ENCODE measurements at places on chromosomes 7 and 10.

- DNase-seq: no peak
Measured at GRCh38 chr10:80141696-80142460, 9.3 kb downstream of the PLAC9 start.

DNA sequence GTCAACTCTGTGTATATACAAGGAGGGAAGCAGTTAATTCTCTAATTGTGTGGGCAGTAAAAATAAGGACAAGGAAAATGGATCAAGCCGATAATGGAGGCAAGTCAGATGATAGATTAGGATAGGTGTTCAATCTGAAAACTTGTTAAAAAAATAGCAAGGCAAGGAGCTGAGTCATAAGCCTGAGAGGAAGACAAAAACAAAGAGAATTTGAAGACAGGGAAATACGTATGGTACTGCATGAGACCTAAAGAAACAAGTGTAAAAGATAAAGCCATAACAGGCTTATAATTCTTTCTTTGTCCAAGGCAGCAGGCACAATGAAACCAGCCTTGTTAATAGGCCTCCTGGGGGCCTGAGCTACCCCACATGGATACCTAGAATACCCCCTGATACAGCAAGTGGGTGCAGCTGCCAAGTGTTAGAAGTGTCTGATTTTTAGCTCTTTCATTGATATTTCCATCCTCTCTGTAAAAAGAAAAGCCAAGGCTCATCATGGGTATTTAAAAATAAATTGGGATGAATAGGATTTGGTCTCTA lies 1570.6 kb upstream of the LRRTM3 start:
- no peak for DNase-seq

GRCh38 chr10:76558586-76558985 lies 1079.0 kb downstream of the KCNMA1 start:
- no peak for DNase-seq

DNA sequence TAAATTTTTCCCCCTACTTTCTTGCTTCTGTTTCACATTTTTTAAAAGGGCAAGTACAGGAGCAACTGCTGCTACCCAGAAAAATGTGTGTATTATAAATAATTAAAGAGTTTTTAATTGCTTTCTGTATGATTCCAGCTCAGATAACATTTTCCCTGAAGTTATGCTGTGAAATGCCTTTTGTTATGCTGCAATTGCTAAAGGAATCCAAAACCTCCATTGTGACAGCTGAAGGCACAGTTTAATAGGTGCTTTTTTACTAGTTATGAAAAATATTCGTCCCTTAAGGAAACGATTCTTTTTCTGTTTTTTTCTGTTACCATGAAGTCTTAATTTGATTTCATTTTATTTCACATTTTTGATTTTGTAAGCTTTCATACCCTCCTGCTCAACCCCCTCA lies 83.2 kb downstream of the ZNRF2 start:
- DNase-seq: no peak

GRCh38 chr10:80411267-80411668 lies 2.9 kb downstream of the PRXL2A start:
- no peak for DNase-seq

DNA sequence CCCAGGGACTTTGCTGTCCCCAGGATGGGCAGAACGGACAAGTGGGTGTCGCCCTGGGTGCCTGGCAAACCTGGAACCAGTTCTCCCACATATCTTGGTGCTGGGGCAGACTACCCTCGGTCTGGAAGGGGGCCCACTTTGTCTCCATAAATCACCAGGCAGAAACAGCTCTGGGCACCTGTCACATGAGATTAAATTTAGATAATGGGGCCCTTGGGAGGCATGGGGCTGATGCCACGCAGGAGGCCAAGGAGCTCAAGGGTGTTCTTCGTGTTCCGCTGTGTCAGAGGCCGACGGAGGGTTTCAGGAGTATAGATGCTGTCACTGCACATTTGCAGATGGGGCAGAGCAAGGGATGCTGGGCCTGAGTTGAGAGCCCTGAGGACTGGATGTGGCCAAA lies 72.7 kb downstream of the TMEM130 start:
- no peak for DNase-seq

DNA sequence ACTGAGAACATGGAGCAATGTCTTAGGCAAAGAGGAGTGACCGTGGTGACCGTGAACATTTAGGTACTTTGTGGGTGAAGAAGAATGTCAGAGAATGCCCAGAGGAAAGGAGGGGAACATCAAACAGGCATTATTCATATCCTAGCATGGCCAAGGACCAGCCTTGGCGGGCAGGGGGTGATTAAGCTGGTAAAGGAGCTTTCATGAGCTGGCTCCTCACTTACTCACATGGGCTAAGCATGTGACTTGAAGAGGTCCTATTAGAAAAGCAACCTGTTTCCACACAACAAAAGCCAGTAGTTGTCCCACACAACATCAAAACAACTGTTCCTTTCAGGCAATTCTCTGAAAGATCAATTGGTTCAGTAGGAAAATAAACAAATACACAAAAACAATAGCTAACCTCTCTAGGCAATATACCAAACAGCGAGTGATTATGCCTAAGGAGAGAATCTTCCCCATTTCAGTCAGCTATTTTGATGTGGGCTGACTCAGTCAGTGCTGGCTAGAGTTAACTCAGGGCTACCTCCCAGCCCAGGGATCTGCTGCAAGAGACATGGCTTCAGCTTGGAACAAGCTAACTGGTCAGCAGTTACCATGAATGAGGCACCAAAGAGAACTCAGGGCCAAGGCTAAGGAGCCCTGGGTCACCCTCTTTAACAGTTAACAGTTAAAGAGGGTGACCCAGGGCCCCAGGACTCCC lies 283.5 kb downstream of the ARHGAP12 start:
- no peak for DNase-seq

GRCh38 chr10:63054889-63055611 lies 78.1 kb upstream of the NRBF2 start:
- no peak for DNase-seq

DNA sequence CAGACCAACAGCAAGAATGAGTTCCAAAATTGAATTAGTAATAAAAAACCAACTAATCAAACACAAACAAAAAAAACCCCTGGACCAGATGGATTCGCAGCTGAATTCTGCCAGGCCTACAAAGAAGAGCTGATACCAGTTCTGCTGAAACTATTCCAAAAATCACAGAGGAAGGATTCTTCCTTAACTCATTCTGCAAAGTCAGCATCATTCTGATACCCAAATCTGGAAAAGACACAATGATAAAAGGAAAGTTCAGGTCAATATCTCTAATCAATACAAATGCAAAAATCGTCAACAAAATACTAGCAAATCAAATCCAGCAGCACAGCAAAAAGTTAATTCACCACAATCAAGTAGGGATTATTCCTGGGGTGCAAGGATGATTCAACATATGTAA lies 6.1 kb upstream of the ABCA13 start:
- DNase-seq: no peak

- DNase-seq: no peak
Measured at GRCh38 chr10:20200758-20201157, 384.5 kb downstream of the PLXDC2 start.

DNA sequence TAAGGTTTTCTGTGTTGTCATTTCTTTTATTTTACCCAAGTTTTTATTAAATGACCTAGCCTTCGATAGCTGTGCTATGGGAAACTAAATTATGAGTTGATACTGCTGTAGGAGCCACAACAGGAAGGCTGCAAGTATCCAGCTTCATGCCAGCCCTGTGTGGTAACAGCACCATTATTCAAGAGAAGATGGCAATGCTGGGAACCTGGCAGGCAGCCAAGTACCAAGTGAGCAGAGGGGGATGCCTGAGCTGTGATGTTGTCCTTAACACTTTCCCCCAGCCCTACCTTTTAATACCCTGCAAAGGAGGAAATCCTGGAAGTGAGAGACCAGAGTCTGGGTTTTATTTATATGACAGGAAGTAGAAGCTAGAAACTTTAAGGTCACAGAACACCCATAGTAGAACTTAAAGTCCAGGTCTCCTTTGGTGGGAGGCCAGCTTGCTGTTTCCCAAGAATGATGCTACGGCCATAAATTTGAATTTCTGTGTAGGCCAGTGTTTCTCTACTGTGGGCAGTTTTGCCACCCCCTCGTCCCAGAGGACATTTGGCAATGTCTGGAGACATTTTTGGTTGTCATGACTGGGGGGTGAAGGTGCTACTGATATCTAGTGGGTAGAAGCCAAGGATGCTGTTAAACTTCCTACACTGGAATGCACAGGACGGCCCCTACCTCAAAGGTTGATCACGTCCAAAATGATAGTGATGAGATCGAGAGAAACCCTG lies 9.2 kb upstream of the ATXN7L1 start:
- DNase-seq: no peak

Data from T-cell (primary cell).